Hypothalamus (tissue), 51 donors: ENCODE measurements at places on chromosomes 12 and 14.
A peak's percentile ranks its signal among the peaks of the same experiment; 100 is the strongest.

- DNase-seq: no peak
These were observed 9.4 kb upstream of the PTGR2 start for GRCh38 chr14:73842201-73842600.

DNA sequence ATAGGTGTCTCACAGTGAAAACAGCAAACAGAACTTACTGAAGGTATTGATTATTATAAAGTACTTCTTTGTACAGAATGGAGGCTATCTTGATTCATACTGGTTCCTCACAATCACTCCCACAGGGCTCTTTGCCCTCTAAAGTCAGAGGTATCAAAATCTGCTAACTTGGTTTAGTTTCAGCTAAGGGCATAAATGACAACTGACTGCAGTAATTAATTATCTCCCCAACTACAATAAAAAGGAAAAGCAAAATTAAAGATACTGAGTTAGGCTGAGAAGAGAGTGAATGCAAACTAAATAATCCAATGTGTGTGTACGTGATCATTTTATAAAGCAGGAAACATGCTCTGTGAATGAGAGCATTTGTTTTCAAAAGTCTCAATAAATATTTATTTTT lies 338.7 kb downstream of the ACSS3 start:
- no peak for DNase-seq

DNA sequence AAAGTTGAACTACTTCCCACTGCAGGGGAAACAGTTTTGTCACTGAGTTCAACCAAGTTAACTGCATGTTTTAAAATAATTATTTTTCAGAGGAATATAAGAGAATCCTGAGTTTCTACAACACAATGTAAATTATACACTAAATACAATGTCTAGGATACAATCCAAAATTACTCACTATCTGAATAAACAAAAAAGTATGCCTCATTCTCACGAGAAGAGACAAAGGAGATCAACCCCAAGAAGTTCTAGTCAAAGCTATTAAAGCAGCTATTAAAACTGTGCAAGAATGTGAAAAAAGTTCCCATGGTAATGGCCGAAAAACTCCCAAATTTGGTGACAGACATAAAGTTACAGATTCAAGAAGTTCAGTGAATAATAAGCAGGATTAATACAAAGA lies 8.8 kb upstream of the KCNK13 start:
- no peak for DNase-seq

DNA sequence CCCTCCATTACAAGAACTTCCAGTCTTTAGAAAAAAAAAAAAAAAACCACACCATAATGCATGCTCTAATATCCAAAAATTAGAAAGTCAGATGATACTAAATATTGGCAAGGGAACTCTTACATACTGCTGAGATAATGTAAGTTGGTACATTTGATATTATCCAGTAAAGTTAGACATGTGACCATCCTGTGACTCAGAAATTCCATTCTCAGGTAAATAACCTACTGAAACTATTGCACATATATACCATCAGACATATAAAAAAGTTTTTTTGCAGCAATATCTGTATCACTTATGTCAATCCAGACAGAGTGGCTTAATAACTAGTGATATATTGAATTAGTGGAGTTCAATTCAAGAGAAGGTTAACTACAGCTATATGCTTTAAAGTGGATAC lies 63.5 kb downstream of the KITLG start:
- DNase-seq: no peak

GRCh38 chr14:34843011-34843554 lies 32.1 kb downstream of the BAZ1A start:
- DNase-seq: no peak

DNA sequence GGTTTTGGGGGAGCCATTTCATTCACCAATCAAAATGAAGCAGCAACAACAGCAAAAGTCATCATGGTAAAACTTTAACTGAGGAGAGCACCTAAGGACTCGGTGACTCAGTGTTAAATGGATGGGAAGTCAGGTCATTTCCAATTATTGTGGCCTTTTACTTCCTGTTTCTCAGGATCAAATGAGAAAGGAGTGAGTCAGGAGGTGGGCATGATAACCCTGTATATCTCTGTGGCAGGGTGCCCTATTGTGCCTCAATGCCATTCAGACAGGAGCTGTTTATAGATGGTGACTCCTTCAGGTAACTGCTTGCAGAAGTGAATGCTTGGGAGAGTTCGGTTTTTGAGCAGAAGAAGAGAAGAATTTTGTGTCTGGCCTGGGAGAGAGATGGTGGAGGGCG lies 135.5 kb upstream of the CPM start:
- DNase-seq: no peak

DNA sequence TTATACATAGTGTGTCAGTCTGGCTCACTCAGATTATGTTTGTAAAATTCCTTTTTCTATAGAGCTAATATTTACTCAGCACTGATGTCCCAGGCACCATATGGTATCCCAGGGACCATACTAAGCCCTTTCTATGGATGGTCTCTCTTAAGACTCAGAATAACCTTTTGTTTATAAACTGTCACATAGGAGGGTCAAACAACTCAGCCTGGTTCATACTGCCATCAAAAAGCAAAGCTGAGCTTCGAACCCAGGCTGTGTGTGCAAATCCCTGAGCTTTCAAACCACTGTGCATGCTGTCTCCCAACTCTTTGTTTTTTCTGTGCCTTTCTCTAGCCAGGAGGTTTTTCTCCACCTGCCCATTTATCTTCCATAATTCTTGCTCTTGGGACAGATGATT lies 135.6 kb upstream of the ARHGAP5 start:
- no peak for DNase-seq

- no peak for DNase-seq
These were observed 111.1 kb upstream of the AMIGO2 start for GRCh38 chr12:47190905-47191304.

DNA sequence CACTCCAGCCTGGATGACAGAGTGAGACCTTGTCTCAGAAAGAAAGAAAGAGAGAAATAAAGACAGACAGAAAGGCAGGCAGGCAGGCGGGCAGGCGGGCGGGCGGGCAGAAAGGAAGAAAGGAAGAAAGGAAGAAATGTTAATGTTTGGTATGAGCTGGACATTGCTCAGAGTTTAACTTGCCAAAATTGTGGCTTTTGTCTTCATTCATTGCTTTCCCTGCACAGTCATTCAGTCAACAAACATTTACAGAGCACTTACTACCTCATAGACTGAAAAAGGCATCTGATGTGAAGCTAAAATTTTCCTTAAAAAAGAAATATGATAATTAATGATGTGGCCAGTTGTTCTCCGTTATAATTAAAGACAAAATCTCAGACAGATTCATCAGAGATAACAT lies 247.1 kb downstream of the SPTSSA start:
- DNase-seq: no peak

DNA sequence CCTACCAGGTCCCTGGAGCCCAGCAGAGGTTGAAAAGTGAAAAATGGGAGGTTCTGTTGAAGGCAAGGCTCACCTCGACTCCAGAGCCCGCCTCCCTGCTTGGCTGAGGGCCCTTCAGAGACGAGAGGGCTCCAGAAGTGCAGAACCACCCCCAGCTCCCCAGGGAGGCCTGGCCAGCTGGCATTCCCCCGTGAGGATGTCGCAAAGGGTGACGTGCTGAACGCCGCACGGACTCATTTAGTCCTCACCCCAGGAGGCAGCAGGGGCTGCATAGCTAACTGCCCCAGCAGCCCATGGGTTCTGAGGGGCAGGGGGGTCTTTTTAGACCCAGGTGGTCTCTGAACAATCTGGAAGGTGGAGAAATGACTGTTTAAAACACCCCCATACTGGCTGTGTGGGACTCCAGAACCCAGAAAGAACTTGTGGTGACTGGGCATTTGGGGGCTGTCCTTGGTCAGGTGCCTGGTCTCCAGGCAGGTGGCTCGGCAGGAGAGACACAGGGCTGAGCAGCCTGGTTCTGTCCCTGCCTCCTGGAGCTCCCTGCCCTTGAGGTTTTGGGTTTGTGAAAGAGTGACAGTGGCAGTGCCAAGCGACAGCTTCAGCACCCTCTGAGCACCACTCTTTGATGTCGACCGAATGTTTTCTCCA lies 32.0 kb downstream of the ANAPC7 start:
- DNase-seq: no peak

DNA sequence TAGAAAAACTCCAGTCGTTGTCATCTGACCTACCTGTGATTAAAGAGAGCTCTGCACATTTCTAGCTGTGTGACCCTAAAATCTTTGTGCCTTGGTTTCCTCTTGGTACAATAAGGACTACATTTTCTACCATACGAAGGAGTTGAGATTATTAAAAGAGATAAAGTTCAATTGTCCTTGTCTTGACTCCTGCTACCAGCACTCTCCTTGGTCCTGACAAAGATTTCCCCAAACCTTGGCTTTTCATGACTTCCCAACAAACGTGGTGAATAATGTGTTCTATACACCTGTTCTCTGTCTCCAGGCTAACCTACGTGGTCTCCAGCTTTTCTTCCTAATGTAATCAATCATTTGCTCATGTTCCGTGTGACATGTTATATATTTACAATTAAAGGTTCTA lies 223.5 kb downstream of the MSRB3 start:
- DNase-seq: no peak

DNA sequence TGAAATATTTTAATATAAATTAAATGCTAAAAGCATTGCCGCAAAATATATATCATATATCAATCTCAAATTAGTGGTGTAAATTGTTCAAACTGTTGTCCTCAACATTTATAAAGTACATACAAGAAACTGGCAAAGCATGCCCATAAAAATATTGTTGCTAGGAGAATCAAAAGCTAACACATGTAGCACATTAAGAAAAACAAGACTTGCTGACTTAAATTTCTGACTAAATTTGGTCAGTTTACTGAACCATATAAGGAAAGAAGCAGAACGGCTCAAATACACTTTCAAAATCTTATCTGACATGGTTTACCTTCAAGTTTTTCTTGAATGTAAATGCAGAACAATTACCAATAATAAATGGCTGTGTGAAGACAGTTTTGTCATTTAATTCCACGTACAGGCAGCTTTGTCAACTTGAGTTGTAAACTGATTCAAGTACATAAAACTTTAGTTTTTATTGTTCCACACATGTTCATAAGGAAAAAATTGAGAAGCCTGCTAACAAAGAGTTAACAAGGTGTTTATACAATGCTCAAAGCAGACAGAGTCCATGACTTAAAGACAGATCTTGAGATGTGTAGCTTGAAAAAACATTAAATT lies 50.4 kb downstream of the PPP1R12A start:
- no peak for DNase-seq

DNA sequence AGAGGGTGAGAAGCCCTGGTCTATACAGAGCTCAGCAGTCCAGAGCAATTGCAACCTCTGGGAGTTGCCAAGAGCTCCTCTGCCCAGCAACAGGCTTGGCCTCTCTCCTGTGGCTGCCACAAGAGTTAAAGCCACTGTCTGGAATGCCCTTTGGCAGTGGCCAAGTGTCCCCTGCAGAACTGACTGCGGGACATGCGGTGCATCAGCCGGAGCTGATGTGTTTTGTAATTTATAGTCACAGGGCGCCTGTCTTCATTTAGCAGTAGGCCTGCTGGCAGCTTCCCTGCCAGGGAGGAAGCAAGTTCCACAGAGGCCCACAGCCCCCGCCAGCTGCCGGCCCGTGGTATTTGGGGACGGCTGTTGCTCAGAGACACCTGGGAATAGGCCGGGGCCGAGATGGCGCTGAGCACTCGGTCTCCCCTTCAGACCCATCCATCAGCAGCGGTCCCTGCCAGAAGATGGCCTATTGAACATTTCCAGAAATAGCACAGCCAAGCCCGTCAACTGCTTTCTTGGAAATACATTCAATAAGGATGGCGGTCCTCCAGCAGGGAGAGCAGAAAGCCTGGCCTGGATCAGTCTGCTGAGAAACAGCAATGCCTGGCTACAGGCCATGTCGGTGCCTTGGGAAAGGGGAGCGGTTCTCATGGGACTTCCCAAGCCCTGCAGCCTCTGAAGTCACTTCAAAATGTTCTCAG lies 217.4 kb downstream of the CRADD start:
- DNase-seq: peak; percentile 86

- DNase-seq: no peak
These were observed 299.1 kb upstream of the AMIGO2 start for GRCh38 chr12:47378907-47379306.

- DNase-seq: no peak
These were observed 444.3 kb downstream of the NELL2 start for GRCh38 chr12:44431647-44432343.

GRCh38 chr12:28156362-28156761 lies 33.9 kb upstream of the CCDC91 start:
- no peak for DNase-seq

GRCh38 chr12:20415028-20415427 lies 46.7 kb downstream of the PDE3A start:
- no peak for DNase-seq

DNA sequence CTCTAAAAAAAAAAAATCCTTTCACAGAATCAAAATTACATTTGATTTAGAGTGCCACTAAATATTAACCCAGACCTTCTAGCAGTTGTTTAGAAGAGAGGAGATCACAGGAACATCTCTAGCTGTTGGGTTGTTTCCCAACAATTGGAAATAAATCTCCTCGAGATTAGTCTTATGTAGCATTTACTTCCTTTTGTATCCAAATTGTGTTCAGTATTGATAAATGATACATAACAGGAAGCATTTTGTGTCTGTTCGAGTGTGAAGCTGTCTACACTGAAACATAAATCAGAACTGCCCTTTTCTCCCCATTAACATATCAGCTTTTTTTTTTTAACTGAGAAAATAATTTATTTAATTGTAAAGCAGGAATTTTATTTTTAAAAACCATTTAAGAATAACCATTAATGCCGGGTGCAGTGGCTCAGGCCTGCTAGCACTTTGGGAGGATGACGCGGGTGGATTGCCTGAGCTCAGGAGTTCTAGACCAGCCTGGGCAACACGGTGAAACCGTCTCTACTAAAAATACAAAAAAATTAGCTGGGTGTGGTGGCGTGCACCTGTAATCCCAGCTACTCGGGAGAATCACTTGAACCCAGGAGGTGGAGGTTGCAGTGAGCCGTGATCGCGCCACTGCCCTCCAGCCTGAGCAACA lies 14.7 kb upstream of the CAND1 start:
- DNase-seq: no peak

- DNase-seq: peak; percentile 1
These were observed 20.9 kb downstream of the PDE6H start for GRCh38 chr12:14993537-14994266.

DNA sequence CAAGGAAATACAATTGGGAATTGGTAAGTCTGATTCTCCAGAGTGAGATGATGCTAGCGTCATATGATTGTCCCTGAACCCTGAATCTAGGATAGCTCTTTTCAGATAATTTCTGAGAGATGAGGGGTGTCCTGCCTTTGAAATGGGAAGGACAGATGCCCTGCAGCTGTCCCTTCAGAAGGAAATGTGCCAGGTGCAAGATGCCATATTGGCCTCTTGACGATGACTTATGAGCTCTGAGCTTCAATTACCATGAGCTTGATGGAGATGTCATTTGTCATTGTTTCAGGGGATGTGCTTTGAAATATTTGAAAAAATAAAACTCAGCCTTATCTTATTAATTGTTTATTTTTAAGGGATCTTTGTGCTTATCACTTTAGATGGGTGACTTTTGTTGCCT lies 185.1 kb downstream of the DACT1 start:
- no peak for DNase-seq
